ENCODE measurements at places on chromosomes 16 and 17.

GRCh38 chr17:68172461-68172954 is 75.3 kb upstream of the AMZ2 start:
- DNase-seq, result peak; percentile 63

DNA sequence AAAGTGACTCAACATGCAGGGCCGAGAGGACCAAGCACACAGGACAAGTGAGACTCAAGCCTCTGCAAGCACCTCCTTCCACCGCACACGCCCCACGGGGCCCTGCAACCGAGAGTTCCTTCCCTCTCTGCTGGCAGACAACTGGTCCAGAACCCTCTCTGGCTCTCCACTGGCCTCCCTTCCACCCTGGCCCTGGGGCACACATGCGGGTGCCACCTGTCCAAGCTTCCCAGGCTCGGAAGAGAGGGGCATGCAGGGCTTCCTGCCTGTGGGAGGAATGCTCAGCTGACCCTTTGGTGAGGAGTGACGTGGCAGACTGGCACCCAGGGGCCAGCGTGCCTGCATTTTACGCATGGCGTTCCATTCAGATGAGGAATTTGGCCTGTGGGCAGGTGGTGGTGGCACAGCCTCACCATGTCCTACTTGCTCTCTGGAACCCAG is 59.8 kb downstream of the PIPOX start:
- no peak for DNase-seq

DNA sequence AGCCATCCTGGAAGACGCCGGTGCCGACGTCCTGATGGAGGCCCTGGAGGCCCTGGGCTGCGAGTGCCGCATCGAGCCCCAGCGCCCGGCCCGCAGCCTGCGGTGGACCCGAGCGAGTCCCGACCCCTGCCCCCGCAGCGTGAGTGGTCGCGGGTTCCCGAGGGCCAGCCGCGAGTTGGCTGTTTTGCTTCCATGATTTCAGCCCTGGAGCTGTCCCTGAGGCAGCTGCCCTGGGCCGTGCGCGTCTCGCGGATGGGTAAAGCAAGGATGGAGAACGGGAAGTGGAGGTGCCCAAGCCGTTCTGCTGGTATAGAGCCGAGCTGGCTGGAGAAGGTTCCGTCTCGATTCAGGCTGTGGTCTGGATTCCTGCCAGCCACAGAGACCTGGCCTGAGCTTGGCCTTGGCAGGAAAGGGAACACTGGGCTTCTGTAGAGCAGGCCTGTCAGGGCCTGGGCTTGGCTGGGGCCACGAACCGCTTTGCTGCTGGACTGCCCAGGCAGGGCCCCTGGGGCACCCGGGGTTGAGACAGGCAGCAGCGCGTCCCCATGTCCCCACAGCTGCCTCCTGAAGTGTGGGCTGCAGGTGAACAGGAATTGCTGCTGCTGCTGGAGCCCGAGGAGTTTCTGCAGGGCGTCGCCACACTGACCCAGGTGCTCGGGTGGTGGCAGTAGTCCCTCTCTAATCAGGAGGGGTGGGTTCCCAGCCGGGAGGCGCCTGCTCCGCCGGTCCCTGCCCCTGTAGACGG is 941 bp upstream of the MRPS34 start:
- DNase-seq, result no peak

- no peak for DNase-seq
These were observed 205.5 kb downstream of the NTN1 start for GRCh38 chr17:9226794-9227135.

GRCh38 chr16:13873835-13874438 is 46.0 kb upstream of the ERCC4 start:
- DNase-seq, result no peak

- DNase-seq, result no peak
These were observed 239.9 kb upstream of the TNRC6C start for GRCh38 chr17:77718669-77718961.

DNA sequence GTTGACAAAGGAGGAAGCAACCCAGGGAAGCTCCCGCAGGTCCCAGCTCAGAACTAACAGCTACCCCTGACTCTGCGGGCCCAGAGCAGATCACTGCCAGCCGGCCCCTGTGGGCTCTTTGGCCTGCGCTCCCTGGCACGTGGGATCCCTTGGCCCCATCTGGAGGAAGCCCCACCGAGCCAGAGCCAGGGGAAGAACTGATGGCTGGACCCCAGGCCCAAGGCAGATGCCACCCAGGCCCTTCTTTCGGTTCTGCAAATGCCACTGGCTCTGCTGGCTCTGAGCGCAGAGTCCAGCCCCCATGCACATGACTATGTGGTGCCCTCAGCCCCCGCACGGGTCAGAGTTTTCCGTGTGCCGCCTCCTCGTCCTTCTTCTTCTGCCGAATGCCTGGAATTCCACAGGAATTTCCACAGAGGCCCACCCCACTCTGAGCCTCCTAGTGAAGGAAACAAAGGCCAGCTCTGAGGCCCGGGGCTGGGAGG is 35.8 kb upstream of the SNN start:
- no peak for DNase-seq

DNA sequence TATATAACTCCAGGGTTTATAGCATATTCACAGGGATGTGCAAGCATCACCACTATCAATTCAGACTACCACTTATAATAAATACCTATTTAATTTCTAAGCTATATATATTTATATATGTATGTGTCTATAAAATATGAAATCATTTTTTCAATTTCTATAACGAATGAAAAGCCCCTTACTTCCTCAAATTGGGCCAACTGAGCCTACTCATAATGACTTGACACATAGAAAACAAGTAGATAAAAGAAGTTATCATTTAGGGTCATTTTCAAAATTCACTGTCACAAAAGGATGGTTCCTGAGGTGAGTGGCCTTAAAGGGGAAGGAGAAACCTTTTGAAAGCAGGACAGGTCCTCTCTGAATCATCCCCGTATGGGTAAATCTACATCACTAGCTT is 114.1 kb downstream of the ADCY9 start:
- no peak for DNase-seq

DNA sequence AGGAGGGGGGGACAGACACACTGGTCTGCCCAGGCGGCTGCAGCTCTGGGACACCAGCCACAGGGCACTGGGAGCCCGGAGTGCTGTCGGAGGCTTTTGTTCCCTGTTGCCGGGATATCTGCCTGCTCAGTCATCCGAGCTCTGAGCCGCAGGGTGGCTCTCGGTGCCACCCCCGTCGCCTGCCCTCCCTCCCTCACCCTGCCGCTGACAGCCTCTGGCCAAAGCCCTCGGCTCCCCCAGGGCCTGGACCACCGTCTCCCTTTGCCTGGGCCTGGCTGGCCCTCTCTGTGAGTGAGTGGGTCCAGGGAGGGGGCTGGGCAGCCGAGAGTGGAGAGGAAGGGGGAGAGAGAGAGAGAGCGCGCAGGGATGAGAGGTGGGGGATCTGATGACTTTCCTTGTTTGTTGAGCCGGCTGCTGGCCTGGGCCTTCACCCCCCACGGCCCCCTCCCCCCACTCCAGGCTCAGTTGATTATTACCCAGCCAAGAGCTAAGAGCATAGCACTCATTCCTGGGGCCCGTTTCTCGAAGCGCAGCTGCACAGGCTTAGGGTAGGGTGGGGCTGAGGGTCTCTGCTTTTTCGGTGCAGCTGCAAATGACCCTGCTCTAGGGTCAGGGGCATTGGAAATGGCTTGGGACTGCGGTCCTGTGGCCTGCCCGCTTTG is 2.7 kb downstream of the FOXJ1 start:
- DNase-seq, result no peak

- DNase-seq, result no peak
These were observed 231.1 kb upstream of the CDH5 start for GRCh38 chr16:66135421-66135831.

DNA sequence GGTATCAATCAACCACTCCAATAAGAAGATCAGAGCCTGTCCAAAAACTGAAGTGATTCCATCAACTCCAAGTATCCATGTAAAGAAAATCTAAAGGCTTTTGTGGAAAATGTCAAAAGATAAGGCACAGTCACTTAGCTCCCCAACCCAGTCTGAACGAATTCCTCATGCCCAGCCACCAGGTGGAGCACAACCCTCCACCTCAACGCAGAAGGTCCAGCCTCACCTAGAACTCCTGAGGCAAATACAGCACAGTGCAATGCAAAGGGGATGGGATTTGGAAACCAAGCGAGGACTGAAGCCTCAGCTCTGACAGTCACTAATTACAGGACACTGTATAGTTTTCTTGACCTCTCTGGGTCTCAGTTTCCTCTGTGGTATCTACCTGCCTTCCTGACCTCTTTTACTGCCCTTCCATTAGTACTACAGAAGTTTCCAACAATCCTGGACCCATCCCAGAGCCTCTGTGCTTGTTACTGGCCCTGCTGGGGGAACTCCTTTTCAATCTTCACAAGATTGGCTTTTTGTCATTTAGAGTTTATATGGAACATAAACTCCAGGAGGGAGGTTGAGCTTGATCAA is 2.0 kb downstream of the NCBP3 start:
- no peak for DNase-seq

GRCh38 chr17:39740357-39741111 is 2.8 kb downstream of the GRB7 start:
- DNase-seq, result no peak

GRCh38 chr16:90077757-90078578 is 837 bp upstream of the PRDM7 start:
- DNase-seq, result no peak

DNA sequence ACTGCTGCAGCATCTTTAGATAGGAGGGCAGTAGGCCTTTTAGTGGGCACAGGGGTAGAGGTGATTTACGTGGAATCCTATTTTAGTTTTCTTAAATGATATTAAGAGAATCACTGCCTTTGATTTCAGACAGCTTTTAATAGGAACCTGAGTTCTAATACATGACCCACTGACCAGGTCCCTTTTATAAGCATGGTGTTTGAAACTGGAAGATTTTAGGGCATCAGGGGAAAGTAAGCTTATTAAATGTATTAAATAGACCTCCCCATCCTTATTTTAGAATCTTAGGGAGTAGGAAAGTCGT is 2.0 kb downstream of the MSL1 start:
- DNase-seq, result no peak

DNA sequence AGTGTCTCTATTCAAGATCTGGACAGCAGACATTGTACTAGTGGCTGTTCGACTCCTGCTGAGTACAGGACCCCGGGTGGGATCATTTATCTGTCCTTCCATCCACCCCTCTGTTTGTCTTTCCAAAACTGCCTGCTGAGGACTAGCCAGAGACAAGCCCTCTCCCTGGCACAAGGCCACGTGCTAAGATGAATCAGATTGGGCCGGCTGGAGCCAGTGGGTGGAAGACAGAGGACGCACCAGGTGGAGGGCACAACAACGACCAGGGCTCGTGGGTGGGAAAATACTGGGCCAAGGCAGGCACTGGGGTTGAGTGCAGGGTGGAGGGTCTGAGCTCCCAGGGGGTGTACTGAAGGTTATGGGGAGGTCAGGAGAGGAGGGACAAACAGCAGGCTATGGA is 1.4 kb upstream of the CA7 start:
- DNase-seq, result no peak

GRCh38 chr17:45942284-45942683 is 47.9 kb downstream of the MAPT start:
- DNase-seq, result no peak

DNA sequence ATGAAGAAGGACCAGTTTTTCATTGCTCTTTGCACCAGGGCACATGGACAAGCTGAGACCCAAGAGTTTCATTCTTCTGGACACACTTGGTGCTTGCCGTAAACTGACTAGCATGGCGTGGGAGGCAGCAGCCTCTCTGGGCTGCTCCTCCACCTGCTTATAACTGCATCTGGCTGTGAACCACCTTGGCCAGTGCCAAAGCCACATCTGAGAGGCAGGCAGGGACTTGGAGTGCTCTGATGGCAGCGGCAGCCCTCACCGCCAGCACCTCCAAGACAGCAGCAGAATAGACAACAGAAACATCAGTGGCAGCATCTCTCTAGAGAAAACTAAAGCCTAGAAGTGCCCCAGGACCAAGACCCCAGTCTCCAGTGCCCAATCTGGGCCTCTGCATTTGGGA is 4.7 kb downstream of the KRT37 start:
- DNase-seq, result no peak

GRCh38 chr16:49282690-49283375 is 1.2 kb upstream of the CBLN1 start:
- no peak for DNase-seq

GRCh38 chr16:798666-799065 is 1.9 kb downstream of the GNG13 start:
- no peak for DNase-seq
